ENCODE measurements at places on chromosomes 1 and 21.

- DNase-seq = no peak
Measured at GRCh38 chr1:32782086-32782485, 35.1 kb downstream of the YARS1 start.

- DNase-seq = peak; percentile 60
Measured at GRCh38 chr1:220879076-220879508, at the start of gene HLX. Gene HLX (plus strand): TSS chr1:220879443. CDS start chr1:220879858, 415 bp downstream.

- no peak for DNase-seq
Measured at GRCh38 chr1:216331211-216331610, 92.0 kb downstream of the USH2A start.

DNA sequence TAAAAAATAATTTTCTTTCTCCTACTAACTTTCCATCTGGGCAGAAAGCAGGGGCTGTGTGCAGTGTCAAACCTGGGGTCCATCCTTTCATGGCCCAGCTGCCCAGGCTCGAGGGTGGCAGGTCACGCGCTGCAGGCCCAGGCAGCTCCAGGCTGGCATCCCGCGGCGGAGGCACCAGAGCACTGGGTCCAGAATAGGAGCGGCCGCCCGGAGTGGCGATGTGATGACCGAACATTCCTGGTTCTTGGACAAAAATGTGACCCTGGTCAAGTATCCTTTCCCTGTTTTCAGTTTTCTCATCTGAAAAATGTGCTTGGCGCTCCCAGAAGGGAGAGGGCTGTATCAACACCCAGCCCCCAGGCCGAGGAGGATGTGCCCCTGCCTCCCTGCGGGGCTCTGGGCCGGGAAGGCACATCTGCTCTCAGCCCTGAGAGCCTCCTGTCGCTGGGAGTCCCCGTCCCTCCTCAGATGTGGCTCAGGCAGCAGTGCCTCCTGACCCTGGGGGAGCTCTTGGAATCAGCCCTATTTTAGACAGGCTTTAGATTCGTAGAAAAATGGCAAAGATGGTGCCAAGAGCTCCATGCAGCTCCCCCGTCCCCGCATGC, 29.3 kb downstream of the SLX9 start:
- DNase-seq = no peak

- no peak for DNase-seq
Measured at GRCh38 chr1:150221552-150221951, 14.4 kb downstream of the ANP32E start.

GRCh38 chr1:168654198-168654915, 74.6 kb downstream of the DPT start:
- no peak for DNase-seq

DNA sequence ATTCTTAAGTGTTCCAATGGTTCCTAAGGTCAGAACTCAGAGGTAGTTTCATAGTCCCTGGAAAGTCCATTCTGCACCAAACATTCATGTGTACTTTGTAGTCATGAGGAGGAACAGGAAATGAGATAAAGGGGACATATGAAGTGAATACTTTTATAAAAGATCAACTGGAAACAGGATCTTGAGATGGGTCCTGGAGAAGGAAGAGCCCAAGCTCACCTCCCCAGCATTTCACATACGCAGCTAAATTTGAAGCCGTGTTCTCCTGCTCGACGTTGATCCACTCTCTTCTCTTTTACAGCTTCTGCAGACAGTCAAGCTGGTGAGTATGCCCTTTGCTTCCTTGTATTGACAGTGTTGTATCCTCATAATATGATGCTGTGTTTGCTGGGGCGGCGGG, 429 bp downstream of the FCGR2A start:
- DNase-seq = no peak

GRCh38 chr1:245279346-245279745, 124.6 kb downstream of the KIF26B start:
- no peak for DNase-seq

GRCh38 chr1:29133861-29134694, 10.4 kb upstream of the TMEM200B start:
- DNase-seq = no peak

DNA sequence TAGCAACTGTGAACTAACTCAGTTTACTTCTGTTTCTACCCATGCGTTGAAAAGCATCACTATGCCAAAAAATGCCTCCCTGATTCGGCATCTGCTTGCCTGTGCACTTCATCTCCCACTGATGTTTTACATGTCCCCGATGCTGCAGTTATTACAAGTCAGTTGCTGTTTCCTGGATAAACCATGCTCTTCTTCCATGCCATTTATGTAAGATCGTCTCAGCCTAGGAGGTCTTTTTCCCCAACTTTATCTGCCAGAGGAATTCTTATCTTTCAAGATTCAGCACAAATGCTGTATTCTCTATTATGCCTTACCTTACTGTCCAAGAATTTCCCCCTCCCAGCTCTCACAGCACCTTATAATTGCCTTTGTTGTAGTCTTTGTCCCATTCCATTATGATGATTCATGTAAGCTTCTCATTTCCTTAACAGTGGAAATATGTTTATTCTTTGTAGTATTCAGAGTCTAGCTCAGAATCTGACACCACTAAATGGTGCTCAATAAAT, 30.0 kb downstream of the PRKACB start:
- no peak for DNase-seq

- DNase-seq = peak; percentile 9
Measured at GRCh38 chr1:149962039-149962647, 25.5 kb upstream of the MTMR11 start.

- DNase-seq = no peak
Measured at GRCh38 chr1:59690171-59690930, 124.4 kb upstream of the HOOK1 start.

GRCh38 chr1:207321790-207322645, 540 bp downstream of the CD55 start:
- DNase-seq = no peak

DNA sequence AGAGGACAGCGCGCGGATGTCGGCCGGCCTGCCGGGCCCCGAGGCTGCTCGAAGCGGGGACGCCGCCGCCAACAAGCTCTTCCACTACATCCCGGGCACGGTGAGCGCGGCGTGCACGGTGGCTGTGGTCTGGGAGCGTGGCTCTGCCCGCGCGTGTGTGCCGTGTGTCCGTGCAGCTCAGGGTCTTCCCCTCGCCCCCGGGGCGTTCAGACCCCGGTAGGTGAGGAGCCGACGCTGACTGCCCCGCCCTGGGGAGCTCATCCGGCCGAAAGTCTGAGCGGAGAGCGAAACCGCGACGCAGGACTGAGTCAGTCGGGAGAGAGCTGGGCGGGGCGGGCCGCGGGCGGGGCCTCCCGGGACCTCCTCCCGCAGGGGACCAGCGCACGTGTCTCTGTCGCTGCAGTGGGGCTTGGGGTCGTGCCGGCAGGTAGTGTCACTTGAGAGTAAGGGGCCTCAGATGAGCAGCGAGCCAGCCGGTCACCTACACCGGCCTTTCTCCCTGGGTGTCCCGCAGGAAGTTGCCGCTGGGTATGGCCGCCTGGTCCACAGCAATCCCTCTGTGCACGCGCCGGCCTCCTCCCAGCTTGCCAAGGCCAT, 520 bp downstream of the PLEKHN1 start:
- DNase-seq = no peak

DNA sequence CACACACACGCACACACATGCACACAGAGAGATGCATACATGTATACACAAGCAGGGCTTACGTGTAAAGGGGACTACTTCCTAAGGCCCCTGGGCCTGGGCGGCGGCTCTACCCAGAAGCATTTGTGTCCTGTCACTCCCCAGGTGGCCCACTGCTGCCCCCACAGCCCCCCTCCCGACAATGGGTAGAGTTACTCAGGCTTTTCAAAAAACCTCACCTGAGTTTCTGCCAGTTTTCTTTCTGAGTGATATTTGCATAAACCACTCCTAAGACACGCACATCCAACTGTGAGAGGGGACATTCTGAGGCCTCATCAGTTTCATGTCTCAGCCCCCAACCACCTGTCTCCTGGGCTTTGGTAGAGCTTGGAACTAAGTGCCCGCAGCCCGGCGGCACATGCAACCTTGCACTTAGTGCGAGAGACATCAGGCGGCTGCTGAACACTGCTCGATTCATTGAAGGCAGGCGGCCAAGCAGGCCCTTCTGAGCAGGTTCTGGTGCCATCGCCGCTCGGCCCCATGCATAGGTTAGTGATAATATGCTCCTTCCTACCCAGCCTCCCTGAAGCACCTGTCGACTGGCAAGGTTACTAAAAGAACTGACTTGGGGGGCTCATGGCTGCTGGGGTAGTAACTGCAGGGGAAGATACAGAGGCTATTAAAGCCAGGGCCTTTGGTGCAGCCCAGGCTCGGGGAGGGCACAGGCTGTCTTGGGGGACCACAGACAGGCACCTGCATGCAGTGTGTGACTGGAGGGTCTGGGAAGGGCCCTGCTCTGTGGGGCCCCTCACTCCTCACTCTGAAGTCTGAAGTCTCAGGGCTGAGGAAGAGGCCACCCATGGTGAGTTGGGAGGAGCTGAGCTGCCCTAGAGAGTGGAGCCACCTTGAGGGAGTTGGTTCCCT, 364.2 kb upstream of the VAMP3 start:
- DNase-seq = no peak

DNA sequence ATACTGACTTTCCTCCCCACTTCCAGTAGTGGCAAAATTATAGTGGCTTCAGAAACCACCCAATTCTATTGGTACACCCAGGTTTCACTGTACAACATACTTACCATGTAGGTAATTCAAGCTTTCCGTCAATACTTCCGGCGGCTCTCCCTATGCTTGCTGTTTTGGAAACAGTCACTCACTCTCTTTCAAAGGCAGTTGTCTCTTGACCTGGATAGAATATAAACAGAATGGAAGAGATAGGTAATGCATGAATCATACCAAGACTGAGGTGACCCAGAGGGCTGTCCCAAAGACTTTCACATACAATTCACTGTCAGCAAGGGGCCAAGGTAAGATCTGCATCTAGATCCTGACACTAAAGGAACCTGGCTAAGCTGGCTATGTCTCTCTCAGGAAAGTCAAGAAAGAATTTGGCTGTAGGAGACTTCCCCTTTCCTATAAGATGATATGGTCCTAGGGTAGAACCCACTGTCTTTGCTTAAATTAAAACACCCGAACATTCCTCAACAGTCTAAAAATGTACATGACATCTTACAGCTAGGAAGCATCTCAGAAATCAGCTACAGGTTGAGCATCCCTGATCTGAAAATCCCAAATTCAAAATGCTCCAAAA, 59.6 kb downstream of the LUZP1 start:
- DNase-seq = no peak

GRCh38 chr1:244918421-244919319, 54.3 kb upstream of the HNRNPU start:
- DNase-seq = no peak

GRCh38 chr1:43440358-43440757, 13.4 kb downstream of the HYI start:
- DNase-seq = no peak

DNA sequence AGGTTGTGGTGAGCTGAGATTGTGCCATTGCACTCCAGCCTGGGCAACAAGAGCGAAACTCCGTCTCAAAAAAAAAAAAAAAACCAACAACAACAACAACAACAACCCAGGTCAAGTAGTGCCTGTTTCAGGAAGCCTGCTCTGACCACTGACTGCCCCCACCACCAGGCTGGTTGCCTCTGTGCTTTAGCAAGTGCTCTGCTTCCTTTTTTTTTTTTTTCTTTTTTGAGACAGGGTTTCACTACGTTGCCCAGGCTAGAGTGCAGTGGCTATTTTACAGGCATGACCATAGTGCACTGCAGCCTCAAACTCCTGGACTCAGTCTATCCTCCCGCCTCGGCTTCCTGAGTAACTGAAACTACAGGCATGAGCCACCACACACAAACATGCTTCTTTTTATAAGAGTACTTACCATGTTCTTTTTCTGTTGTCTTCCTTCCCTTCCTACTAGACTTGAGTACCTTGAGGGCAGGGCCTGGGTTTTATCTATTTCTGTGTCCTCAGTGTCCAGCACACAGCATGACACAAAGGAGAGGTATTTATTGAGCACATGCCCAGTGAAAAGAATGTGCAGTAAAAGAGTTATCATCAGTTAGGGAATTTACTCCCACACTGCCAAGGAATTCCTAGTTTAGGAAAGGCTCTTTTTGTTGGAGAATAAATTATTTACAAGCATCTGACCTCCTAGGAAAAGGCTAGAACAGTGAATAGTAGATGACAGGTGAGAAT, 9.9 kb upstream of the COA7 start:
- no peak for DNase-seq

GRCh38 chr1:232194424-232194823, 435.5 kb downstream of the SIPA1L2 start:
- DNase-seq = no peak

DNA sequence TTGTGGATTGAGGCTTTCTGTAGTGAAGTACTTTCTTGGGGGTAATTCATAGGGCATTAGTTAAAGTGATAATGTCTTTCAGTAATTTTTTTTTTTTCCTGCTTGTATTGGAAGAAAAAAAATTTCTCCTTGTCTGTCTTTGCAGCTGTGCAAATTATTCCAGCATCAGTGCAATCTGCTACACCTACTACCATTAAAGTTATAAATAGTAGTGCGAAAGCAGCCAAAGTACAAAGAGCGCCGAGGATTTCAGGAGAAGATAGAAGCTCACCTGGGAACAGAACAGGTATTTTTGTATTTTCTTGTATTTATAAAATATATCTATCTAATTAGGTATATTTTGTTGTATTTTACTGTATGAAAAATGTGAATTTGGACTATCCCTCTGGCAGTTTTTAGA, 29.3 kb downstream of the GABPA start:
- DNase-seq = no peak

- DNase-seq = no peak
Measured at GRCh38 chr1:197685785-197686184, 89.5 kb downstream of the DENND1B start.

GRCh38 chr1:25198663-25199252, 33.5 kb downstream of the SYF2 start:
- no peak for DNase-seq

DNA sequence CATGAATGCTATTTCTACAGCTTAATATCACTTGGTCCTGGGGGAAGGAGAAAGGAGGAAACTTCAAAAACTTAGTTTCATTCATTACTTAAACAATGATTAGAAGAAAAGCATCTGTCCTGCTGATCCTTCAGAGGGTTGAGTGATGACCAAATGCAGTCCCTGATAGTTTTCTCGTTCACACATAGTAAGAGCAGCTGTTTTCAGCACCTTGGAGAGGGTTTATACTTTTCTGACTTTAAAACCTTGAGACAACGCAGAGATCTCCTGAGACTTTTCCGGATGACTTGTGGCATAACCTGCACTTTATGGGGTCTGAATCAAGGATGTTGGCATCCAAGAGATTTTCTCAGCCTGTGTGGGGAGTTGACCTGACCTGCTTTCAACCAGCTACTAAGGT, 94.0 kb upstream of the KCND3 start:
- no peak for DNase-seq

DNA sequence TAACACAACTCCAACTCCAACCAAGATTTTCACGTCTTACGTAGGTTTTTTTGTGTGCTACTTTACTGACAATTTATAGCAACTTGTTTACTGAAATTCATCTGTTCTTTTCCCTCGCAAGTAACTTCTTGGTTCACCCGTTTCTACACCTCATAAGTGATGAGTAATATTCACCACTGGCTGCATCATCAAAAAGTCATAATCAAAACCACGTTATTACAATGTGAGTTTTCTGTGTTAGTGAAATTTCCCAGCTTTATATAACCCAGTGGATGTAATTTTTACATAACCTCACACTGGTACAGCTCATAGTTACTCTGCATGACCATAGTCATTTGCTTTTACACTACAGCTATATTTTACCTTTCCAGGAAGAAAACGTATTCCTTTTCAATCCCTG, 401.1 kb upstream of the LYPLAL1 start:
- no peak for DNase-seq

GRCh38 chr1:116850436-116850835, 59.3 kb upstream of the PTGFRN start:
- no peak for DNase-seq
